ENCODE measurements at places on chromosomes 16 and 17. TPM values are rescaled to one million over a fixed set of nuclear protein-coding genes. Genes with fewer than 3 reads are reported as not detected.
A peak's percentile ranks its signal among the peaks of the same experiment; 100 is the strongest.

DNA sequence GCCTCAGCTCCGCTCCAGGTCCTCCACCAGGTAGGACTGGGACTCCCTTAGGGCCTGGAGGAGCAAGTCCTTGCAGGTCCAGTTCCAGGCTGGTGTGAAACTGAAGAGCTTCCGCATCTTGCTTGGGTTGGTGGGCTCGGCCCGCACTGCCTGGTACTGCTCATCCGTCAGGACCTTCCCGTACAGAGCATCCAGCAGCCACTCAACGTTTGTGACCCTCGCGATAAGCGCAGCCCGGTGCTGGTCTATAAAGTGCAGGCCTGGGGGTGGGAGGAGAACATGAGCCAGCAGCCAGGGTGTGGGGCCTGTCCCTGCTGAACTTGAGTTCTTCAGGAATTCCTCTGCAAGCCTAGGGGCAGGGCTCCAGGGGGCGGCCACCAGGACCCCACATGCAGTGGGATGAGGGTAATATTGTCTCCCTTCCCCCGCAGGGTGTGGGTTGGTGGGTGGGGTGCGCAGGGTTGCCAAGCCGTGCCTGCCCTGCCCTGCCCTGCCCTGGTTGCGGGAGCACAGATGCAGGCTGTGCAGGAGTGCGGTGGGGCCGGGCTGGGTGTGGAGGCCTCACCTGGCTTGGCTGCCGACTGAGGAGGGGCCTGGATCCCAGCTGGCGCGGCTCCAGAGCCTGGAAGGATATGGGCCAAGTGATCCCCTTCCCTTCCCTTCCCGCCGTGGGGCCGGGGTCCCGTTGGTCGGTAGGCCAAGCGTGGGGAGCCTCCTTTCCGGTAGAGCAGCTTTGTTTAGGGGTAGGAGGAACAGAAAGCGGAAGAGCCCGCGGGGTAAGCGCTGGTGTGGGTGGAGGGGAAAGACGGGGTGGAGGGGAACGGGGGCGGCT lies 762 bp downstream of the PYCARD start:
- DNase-seq, result peak; percentile 64
- H3K27ac ChIP-seq, result no peak overlapping the region
- H3K27me3 ChIP-seq, result no peaks in the 10 kb centered on the region
- peaks cover 7% of the 10 kb centered on the region for H3K4me1 ChIP-seq
- H3K4me3 ChIP-seq, result peak overlapping the region; percentile 77

GRCh38 chr16:81469183-81469677 lies 24.6 kb downstream of the CMIP start:
- H3K36me3 ChIP-seq, result no peaks in the 10 kb centered on the region
- H3K27me3 ChIP-seq, result no peaks in the 10 kb centered on the region
- H3K4me1 ChIP-seq, result peaks cover 7% of the 10 kb centered on the region
- no peak for DNase-seq

GRCh38 chr17:53186001-53186400 lies 636.7 kb upstream of the KIF2B start:
- H3K4me1 ChIP-seq, result no peaks in the 10 kb centered on the region
- H3K27ac ChIP-seq, result no peak overlapping the region
- no peaks in the 10 kb centered on the region for H3K36me3 ChIP-seq
- H3K27me3 ChIP-seq, result no peaks in the 10 kb centered on the region
- H3K4me3 ChIP-seq, result no peak overlapping the region

DNA sequence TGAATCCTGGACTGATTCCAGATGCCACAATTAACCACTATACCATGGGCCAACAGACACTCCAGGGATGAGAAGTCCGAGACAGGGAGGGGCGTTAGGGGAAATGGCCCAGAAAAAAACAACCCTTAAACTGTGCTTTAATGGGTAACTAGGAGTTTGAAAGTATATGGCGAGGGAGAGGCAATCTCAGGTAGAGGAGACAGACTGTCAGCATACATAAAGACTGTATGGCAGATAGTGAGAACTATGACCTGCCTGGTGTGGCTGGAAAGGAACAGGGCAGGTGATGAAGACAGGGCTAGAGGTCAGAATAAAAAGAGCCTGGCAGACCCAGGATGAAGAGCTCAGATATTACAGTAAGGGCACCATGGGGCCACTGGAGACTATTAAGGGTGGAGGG lies 8.1 kb downstream of the ZZEF1 start:
- H3K36me3 ChIP-seq, result no peaks in the 10 kb centered on the region
- DNase-seq, result no peak
- H3K4me1 ChIP-seq, result no peaks in the 10 kb centered on the region
- H3K27me3 ChIP-seq, result no peaks in the 10 kb centered on the region
- H3K27ac ChIP-seq, result no peak overlapping the region

DNA sequence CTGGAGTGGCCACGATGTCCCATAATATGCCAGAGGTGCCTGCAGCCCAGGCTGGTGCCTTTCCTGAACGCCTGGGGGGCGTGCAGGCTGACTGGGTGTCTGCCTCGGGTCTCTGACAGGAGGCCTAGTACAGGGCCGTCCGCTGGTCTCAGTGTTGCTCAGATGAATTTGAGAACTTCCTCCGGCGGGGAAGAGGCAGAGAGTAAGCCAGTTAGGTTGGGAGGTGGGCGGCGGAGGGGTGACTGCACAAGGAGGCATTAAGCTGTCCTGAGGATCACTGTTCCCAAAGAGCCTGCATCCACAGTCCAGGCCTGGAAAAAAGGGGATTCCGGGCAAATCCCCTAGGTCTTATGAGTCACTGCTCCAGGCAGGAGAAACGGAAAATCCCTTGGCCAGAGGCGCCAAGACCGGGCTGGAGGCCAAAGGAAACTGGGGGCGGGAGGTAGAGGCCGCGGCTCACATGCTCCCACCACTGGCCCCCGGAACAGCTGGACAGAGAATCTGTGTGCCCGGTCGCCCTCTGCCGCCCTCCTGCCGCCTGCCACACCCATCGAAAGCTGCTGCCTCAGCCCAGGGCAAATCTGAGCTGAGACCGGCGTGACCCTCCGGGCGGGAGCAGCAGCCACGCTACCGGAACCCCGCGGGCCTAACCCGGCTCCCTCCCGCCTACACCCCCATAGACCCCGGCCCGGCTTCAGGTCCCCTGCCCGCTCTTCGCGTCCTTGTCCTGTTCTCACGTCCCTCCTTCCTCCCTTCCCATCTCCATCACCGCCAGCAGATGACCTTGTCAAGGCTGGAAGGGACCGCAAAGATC lies 1.2 kb downstream of the TRIM47 start:
- H3K4me1 ChIP-seq, result peaks cover 23% of the 10 kb centered on the region
- H3K36me3 ChIP-seq, result no peaks in the 10 kb centered on the region

DNA sequence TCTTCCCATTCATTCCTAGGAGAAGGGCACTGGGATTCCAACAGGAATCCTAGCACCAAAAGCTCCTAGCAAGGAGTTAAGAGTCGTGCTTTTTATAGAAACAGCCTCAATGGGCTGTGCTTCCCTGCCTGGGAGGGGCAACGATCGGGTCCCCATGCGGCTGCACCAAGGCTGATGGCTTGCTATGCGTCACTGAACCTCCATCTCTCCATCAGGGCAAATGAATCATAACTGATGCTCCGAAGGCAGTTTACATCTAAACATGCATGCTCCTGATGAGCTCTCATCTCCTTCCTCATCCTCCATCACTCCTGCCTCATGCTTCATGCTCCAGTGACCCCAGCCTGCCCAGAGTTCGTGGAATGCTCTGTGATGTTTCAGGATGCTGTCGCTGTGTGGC lies 270.5 kb downstream of the FOXL1 start:
- no peak overlapping the region for H3K4me3 ChIP-seq
- no peaks in the 10 kb centered on the region for H3K36me3 ChIP-seq
- H3K27ac ChIP-seq, result no peak overlapping the region
- no peaks in the 10 kb centered on the region for H3K4me1 ChIP-seq
- DNase-seq, result no peak
- H3K27me3 ChIP-seq, result no peaks in the 10 kb centered on the region

DNA sequence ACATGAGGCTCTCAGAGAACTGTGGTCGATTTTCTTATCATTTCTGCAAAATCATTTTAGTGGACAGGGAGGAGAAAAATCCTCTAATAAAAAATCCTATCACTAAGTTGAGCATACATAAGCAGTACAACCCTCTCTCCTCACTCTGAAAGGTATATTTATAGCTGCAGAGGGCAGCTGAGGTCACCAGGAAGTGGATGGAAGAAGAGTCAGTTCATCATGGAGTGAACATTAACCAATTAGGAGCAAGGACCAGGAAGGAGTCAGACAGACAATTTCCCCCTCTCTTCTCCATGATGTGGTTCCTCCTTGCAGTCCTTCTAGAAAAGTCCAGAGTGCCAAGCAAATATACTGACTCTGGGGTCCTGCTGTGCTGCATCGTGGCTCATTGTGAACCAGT lies 253.7 kb downstream of the TOX3 start:
- no peaks in the 10 kb centered on the region for H3K27me3 ChIP-seq
- no peaks in the 10 kb centered on the region for H3K4me1 ChIP-seq
- no peak overlapping the region for H3K27ac ChIP-seq
- H3K4me3 ChIP-seq, result no peak overlapping the region

- H3K4me1 ChIP-seq, result peaks cover 32% of the 10 kb centered on the region
- no peak overlapping the region for H3K4me3 ChIP-seq
- H3K27me3 ChIP-seq, result no peaks in the 10 kb centered on the region
- no peak overlapping the region for H3K27ac ChIP-seq
- no peak for DNase-seq
These were observed 6.2 kb downstream of the N4BP1 start for GRCh38 chr16:48603647-48604376.

GRCh38 chr17:31148205-31148604 lies 53.4 kb downstream of the NF1 start:
- H3K27ac ChIP-seq, result no peak overlapping the region
- no peaks in the 10 kb centered on the region for H3K36me3 ChIP-seq
- no peak for DNase-seq
- H3K4me3 ChIP-seq, result no peak overlapping the region
- no peaks in the 10 kb centered on the region for H3K4me1 ChIP-seq

DNA sequence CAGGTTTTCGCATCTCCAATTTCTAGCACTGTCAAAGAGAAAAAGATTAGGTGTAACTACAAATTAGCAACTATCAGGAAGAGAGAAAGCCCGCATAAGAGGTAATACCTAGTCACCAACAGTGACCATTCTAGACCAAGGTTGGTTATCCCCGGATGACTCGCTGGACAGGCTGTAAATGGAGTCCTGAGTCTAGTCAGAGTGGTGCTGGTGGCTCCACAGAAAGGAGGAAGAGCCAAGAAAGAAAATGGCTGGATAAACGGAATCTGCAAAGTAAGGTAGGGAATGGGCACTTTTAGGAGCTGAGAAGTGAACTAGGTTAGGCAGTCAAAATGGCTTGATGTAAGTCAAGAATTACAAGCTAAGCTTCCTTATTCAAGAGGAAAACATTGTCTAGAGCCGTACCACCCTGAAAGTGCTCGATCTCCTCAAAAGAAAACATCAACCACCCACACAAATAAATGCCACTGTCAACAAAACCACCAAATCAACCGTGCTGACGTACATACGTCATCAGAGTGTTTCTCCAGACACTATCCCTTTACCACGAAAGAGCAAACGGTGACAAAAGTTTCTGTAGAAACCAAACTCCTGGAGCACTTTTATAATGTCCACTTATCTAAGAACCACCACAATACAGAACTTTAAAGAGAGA lies 2.2 kb downstream of the GSPT1 start:
- no peak overlapping the region for H3K27ac ChIP-seq
- peaks cover 10% of the 10 kb centered on the region for H3K4me1 ChIP-seq
- H3K4me3 ChIP-seq, result no peak overlapping the region

DNA sequence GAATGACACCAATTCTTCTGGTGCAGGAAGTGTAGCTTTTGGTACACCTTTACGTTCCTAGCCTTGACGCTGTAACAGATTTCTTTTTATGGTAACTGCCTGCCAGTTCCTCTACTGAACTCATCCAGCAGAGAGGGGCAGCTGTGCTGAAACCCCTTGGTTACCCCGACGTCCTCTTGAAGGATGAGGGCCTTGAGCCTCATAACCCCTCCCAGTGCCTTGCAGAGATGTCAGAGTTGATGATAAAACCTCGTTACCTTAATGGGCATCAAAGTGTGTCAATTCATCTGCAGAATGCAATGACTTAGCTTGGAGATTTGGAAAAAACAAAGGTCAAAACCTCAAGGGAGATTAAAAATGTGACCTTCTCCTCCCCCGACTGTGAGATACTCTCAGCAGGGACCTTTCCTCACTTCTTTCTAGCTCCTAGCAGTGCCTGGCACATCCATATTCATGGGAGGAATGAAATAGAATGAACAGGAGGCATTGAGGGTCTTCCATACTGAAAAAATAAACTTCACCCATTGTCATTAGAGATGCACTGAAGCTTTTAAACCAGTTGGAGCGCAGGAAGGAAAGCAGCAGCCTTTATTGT lies 69.2 kb downstream of the SDR42E1 start:
- H3K4me1 ChIP-seq, result no peaks in the 10 kb centered on the region
- no peaks in the 10 kb centered on the region for H3K27me3 ChIP-seq
- no peak for DNase-seq
- H3K36me3 ChIP-seq, result no peaks in the 10 kb centered on the region

GRCh38 chr17:1630662-1631061 lies 2.0 kb upstream of the SLC43A2 start:
- no peaks in the 10 kb centered on the region for H3K27me3 ChIP-seq
- H3K4me3 ChIP-seq, result no peak overlapping the region
- no peak overlapping the region for H3K27ac ChIP-seq
- H3K36me3 ChIP-seq, result no peaks in the 10 kb centered on the region
- H3K4me1 ChIP-seq, result peaks cover 3% of the 10 kb centered on the region

- no peaks in the 10 kb centered on the region for H3K36me3 ChIP-seq
- H3K4me3 ChIP-seq, result no peak overlapping the region
- no peak for DNase-seq
- no peaks in the 10 kb centered on the region for H3K4me1 ChIP-seq
- no peaks in the 10 kb centered on the region for H3K27me3 ChIP-seq
These were observed 52.5 kb upstream of the B4GALNT2 start for GRCh38 chr17:49079840-49080663.

DNA sequence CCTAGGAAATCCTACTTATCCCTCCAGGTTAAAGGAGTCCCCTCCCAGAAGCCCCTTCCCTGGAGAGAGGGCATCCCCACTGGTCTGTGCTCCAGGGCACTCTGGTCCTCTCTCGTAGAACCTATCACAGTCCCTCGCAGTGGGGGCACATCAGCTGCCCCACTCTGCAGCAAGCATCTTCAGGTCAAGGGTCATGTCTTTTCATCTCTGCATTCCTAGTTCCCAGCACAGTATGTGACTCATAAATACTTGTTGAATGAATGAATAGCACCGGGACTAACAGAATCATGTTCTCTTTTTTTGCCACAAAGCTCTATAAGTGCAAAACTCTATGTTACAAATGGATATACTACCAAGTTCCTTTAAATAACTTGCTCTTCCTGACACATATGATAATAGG lies 36.0 kb downstream of the RNF157 start:
- H3K27ac ChIP-seq, result no peak overlapping the region
- H3K4me1 ChIP-seq, result no peaks in the 10 kb centered on the region
- no peaks in the 10 kb centered on the region for H3K36me3 ChIP-seq
- no peak overlapping the region for H3K4me3 ChIP-seq

The CSH1 gene
- not detected for polyA plus RNA-seq

The SPEM1 gene
- polyA plus RNA-seq, result not detected

The ADORA2B gene
- polyA plus RNA-seq, result 0.06 TPM

The C16orf92 gene
- not detected for polyA plus RNA-seq

The SRCIN1 gene
- polyA plus RNA-seq, result 0.57 TPM

The IL17C gene
- not detected for polyA plus RNA-seq

The SKA2 gene
- 50.0 TPM for polyA plus RNA-seq

The TAC4 gene
- polyA plus RNA-seq, result not detected

The KRT24 gene
- polyA plus RNA-seq, result not detected

Data from ovary (tissue), 10 donors.